ENCODE measurements at places on chromosomes 16 and 17. TPM values are rescaled to one million over a fixed set of nuclear protein-coding genes. Genes with fewer than 3 reads are reported as not detected.

GRCh38 chr17:28030386-28030785 lies 12.1 kb upstream of the NLK start:
- no peak for DNase-seq

DNA sequence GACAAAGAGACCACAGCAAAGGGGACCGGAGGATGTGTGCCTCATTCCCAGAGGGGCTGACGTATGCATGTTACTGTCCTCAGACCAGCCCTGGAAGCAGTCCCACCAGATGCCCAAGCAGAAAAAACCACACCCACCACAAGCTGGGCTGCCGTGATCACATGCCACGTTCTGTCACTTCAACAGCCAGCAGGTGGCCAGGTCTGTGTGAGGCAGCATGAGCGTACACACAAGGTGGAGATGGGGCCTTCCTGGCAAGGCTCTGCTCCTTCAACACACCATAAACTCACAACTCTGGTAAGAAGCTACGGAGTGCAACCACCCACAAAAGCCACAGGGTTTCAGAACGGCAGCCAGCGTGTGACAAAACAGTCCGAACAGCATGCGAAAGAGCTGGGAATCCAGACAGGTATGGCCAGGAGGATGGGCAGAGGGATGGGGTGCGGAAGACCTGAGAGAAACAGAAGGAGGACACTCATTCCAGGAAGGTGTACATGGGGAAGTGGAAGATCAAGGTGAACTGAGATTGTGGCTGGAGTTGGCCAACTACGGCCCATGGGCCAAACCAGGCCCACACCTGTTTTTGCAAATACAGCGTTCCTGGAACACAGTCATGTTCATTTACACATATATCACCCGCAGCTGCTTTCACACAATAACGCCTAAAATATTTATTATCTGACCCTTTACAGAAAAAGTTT lies 27.9 kb downstream of the MBTPS1 start:
- peak; percentile 73 for DNase-seq

- no peak for DNase-seq
Measured at GRCh38 chr17:80582165-80582564, 37.5 kb downstream of the RPTOR start.

DNA sequence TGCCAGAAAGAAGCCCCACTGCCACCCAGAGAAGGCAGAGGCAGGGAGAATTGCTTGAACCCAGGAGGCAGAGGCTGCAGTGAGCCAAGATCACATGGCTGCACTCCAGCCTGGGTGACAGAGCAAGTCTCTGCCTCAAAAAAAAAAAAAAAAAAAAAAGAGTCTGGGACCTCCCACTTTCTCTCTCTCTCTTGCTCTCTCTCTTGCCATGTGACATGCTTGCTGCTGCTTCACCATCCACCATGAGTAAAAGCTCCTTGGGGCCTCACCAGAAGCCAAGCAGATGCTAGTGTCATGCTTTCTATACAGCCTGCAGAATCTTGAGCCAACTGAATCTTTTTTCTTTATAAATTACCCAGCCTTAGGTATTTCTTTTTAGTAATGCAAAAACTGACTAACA lies 21.5 kb upstream of the SRSF1 start:
- DNase-seq, result no peak

- DNase-seq, result no peak
Measured at GRCh38 chr17:42053731-42054500, 3.5 kb upstream of the C17orf113 start.

DNA sequence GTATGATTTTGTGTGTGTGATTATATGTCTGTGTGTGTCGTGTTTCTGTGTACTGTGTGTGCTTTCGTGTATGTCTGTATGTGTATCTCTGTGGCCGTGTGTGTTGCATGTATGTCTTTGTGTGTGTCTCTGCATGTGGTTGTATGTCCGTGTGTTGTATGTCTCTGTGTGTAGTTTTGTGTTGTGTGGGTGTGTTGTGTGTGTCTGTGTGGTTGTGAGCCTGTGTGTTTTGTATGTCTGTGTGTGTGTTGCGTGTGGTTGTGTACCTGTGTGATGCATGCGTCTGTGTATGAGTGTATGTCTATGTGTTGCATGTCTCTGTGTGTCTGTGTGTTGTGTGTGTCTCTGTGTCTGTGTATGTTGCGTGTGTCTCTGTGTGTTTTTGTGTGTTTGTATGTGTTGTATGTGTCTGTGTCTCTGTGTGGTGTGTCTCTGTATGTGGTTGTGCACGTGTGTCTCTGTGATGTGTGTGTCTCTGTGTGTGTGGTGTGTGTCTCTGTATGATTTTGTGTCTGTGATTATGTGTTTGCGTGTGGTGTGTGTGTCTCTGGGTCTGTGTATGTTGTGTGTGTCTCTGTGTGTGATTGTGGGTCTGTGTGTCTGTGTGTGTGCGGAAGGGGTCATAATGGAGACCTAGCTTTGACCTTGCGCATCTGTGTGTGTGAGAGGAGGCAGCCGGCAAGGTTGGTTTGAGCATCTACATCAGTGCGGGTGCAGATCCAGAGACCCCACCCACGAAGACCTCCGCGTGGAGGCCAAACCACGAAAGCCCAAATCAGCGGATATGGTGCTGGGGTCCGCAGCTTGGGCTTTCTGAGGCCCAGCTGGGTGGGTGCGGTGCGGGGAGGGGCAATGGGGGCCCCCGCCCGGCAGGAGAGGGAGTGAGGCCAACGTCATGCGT lies 212.6 kb upstream of the GSE1 start:
- peak; percentile 7 for DNase-seq

- no peak for DNase-seq
Measured at GRCh38 chr16:81902025-81902424, 109.2 kb downstream of the SDR42E1 start.

KRT23 gene
- 0.29 TPM for total RNA-seq

All from left cardiac atrium (tissue), 4 donors.